Calu3 (cell line): ENCODE measurements at places on chromosomes 13 and 19. TPM values are rescaled to one million over a fixed set of nuclear protein-coding genes. Genes with fewer than 3 reads are reported as not detected.

MBD3L3 gene
- not detected in 2 replicates for total RNA-seq

ZNF888 gene
- total RNA-seq = 25.5 and 27.0 TPM in 2 replicates

DNA sequence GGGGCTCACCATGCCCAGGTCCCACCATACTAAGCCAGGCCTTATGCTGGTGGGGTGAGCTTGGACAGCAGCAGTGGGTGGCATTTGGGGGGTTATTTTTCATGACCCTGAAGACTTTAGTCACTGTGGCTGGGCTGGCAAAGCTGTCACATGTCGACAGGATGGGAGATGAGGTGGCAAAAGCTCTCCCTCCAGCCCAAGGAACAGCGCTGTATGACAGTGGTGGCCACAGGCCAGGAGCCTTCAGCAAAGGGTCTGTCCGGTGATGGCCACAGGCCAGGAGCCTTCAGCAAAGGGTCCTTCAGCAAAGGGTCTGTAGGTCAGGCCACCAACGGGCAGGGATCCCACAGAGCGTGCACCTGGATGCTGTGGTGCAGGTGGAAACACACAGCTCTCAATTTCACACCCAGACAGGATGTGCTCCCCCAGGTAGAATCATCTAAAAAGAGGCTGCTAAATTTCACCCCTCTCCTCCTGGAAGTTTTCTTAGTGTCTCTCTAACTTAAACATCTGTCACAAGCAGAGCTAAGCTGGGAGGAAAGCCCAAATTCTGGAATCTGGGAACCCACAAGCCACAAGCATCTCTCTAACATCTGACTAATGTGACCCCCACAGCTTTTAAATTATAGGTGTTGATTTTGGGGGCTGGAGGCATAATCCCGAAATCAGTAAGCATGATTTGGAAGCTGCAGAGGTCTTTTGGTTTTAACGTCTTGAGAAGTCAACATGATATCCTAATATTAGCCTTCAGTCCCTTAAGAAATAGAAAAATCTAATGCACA lies 23.0 kb downstream of the COL4A1 start:
- DNase-seq = no peak

- peak; percentile 76 for DNase-seq
These were observed 5.5 kb downstream of the CCDC124 start for GRCh38 chr19:17938092-17938845.

DNA sequence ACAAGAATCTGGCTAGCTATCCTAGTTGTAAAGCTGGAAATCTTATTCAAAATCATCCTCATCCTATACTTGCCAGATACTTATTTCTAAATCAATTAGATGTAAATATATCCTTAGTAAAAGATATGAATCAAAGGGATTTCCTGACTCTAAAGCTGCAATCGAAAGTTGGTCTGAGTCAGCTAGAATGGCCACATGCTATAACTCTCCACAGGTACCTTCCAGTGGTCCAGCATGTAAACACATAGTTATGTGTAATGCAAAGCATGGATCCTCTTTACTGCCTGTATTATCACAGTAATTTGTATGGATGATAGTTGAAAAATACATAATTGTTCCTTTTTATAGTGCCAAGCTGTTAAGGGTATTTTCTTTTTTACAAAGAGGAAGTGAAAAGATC lies 27.4 kb downstream of the SLITRK6 start:
- no peak for DNase-seq

DNA sequence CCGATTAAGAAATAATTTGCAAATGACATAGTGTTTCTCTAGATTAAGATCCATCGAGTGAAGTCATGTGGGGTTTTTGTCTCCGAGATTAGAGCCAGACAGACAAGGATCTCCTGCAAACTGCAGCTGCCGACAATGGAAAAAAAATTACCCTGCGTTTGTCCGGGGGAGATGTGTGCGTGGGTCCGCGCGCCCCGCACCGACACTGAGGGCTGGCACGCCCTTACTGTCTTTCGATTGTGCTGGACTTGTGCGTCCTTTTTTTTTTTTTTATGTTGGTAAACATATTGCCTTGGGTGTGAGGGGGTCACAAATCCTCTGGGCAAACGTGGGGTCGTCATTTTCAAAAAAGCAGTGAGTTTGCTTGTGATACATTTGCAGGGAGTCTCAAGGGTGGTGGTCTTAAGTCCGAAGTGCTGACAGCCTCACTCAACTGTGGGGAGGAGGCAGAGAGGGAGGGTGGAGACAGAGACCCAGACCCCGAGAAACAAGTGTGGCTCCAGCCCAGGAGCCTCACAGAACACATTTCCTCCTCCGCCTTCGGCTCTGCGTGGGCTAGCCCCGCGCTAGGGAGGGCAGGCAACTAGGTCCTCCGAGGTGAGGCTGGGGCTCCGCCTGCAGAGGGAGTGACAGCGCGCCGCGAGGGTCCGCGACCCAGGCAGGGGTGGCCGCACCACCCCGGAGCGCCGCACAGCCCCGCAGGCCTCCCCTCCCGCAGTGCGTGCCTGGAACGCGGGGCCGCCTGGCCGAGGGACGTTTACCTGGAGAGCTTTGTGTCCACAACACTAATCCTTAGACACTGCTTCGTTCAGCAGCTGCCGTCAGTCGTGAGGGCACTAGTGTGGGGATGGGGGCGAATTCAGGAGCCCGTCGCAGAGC lies 11.7 kb upstream of the SOX1 start:
- DNase-seq = no peak

DNA sequence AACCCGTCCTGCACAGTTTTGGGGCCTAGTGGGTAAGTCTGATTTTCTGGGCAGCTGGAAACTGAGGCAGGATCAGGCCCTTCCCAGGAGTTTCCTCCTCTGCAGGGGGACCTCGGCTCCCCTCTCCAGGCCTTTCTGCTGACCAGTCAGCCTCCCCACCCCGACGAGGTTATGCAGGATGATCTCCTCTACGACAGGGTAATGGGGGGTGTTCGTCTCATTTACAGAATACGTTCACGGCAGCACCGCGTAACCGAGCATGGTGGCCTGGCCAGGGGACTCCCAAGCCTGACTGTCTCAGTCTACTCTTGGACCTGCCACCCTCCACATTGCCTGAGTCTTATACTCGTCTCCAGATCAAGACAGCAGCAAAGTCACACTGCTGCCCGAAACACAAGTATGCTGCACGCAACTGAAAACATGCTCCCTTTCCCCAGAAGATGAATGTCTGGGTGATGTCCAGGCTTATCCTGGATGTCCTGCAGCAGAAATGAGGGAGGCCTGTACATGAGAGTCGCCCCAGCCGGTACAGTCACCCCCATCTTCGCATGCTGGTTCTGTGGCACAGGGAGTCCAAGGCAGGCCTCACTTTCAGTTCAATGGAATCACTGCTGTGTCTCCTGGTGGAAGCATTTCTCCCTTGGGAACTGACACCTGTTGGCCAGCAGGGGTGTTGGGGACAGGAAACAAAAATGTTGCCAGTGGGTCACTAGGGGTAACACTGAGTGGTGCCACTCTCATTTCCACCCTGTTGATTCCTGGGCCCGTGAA lies 120.8 kb downstream of the SOX1 start:
- DNase-seq = no peak

- DNase-seq = no peak
These were observed 5.8 kb upstream of the TSHZ3 start for GRCh38 chr19:31354799-31355664.

DNA sequence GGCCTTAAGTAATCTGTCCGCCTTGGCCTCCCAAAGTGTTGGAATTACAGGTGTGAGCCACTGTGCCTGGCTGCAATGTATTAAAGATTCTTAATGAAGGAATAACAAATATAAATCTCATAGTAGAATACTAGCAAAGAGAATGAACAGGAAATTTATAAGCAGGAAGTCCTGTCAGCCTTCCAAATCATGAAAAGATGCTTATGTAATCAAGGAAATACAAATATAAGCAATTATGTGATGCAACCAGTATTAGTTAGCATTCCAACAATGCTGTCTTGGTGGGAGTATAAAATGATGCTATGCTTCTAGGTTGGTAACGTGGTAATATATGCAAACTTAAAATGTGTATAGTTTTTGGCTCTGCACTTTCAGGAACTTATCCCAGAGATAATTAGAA lies 133.8 kb downstream of the PDS5B start:
- DNase-seq = no peak
